NCI-H2081 treated with DMSO at 0.1 percent for 48 hours (cell line): ENCODE measurements at places on chromosomes 2 and 18.

DNA sequence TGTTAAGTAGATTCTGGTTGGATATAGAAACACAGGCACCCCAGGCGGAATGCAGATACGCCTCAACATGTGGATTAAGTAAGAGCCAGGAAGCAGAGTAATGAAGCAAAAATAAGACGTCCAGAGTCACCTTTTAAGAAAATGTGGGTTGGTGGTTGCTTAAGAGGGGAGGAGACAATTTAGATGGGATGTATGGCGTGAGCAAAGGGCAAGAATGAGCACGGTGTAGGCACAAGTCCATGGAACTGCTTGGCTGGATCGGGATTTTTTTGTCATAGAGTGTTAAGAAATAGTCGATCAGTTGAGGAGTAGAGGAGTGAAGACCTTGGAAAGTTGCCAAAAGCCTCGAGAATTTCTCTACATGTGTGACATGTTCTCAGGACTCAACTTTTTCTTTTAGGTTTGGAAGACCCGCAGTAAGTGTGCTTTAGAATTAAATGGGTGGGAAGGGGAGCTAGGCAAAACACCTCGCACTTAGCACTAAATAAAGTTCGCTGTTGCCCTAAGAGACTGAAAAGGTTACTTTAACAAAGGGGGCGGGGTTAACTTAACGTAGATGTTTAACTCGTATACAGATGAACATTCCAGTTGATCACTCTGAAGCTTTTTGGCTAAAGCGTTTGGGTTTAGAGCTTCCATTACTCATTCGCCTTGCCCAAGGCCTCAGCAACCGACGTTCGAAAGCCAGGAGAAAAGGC lies 716 bp upstream of the SLC39A10 start:
- DNase-seq, result no peak

DNA sequence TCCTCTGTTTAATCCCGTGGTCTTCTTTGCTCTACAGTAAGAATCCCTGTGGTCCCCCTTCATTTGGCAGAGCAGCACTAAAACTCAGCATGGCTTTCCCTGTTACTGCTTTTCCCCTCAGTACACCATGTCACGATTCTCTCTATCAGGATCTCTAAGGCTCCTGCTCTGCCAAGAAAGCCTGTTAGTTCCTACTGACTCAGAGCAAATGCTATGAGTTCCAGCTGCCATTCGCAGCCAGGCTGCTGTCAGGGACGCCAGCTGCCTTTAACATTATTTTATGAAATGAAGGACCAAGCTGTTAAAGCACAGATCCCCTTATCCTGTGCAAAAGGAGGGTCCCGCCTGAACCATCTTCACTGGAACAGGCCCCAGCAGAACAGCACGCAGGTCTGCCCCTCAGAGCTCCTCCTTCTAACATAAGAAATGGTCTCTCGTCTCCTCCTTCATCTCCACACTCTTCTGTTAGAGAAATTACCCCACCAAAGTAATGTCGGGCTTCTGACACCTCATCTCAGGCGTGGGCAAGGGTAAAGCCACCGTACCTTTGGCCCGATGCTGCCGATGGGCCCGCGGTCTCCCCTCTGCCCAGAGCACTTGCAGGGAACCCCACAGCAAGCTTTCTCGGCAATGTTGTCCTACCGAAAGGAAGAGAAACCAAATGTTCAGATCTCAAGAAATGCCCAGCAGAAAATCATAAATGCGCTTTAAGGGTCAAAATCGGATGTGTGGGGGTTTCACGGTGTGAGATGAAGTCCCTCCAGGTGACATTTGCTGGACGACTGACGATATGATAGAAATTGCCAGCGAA lies 52.6 kb downstream of the COL6A3 start:
- no peak for DNase-seq

- no peak for DNase-seq
Observed at GRCh38 chr18:58592223-58593214, 36.4 kb downstream of the ALPK2 start.

DNA sequence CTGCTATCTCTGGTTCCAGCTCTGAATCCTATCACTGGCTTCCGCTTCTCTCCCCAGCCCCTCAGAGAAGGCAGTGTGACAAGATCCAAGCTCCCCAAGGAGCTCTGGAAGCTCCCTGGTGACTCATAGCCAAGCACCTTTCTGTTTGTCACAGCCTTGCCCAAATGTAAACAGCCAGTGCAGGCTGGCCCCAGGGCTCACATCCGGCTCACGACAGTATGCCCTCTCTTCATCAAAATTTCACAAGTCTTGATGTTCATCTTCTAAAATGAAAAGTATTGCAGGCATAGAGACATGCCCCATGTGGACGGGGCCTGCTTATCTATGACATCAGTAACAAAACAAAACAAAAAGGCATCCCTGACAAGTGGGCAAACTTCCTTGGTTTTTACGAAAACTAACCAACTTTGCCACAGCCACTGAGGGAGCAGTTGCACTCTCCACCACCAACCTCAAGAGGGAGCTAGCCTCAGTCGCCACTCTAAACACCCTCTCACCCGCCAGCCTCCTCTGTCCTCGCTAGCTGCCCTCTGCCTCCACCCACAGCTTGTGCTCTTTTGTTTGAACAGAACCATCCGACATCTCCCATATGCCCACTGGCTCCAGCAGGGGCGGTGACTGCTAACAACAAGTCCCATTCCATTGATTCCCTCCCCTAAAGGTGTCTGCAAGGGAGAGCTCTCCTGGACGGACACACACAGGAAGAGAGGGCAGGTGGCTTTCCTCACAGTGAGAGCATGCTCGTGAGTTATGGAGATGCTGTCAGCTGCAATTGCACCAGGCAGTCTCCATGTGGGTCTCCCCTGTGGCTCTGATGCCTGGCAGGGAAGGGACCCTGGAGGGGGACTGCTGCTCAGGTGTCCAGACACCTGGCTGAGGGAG lies 71.0 kb upstream of the DAPL1 start:
- no peak for DNase-seq

DNA sequence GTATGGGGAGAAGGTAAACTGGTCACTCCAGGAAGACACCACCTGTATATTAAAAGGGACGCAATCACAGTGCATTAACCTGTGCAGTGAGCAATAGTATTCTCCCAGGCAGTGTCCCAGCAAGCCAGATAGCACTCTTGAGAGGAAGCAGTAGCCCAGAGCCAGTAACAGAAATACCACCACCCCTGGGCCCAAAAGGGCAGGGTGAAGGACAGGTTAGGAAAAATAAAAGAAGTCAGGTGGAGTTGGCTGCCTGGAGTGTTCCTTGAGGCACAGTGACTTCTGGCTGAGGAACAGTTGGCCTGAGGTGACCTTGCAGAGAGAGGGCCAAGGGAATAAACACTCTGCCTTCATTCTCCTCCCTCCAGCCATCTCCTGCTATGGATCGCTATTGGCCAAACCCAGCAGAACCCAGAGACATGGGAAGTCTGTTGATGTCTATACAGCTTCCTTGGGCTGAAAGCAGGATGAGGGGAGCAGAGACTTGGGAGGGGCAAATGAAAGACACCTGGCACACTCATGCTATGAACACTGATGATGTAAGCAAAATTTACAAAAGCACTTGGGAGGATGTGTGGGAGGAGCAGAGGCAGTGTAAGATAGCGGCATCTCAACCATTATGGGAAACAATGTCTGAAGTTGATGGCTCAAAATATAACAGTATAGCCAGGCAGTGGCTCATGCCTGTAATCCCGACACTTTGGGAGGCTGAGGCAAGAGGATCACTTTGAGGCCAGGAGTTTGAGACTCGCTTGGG lies 7.5 kb downstream of the C18orf32 start:
- DNase-seq, result no peak

GRCh38 chr2:20834331-20834730 lies 11.4 kb upstream of the LDAH start:
- DNase-seq, result no peak

DNA sequence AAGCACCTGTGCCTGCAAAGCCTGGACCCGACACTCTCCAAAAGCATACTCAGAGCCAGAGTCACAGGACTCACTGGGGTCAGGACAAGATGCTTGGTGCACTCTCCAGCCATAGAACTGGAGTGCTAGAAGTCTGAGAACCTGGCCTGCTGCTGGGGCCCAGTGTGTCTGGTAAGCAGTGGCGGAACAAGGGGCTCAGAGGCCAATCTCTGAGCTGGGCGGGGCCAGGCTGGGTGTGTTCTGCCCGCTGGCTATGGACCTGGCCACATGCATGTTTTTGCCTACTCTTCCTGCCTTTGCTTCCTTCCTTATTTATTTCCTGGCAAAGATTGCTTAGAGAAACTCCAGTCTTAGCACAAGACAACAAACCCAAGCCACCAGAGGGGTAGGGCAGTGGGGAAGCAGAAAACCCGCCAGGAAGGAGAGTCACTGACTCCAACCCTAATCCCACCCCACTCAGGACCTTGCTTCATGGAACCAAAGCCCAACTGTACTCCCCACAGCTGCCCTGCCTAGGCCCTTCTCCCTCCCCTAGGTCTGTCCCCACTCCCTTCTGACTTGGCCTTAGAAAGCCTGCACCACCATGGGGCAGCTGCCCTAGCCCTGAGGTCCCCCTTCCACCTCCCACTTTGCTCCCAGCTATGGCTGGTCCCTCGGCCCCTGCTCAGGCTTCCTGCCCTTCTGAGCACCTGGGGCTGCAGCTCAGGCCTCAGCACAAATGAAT lies 315.5 kb downstream of the CELF4 start:
- no peak for DNase-seq

DNA sequence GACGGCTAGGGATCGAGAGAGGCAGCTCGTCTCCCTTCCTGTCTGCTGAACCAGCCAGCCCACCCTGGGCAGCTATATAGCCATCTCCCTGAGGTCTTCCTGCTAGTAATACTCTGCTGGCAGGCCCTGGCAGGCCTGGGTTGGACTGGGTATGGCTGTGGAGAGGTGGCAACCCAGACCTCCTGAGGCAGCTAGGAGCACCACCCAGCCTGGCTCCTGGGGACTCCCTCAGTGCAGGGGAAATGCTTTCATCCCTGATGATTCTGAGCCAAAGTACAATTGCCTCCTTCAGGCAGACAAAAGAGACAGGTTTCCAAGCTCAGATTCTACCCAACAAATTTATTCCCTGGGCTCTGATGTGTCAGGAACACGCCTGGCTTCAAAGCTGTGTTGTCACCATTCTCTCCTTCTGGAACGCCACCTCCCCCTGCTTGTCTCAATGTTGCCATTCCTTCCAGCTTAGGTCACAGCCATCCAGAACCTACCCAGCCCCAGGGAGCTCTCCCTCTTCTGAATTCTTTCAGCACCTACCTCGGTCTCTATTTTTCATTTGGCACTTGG lies 4.7 kb upstream of the DNAJB2 start:
- DNase-seq, result no peak

- peak; percentile 6 for DNase-seq
Observed at GRCh38 chr2:55718165-55719008, 24.7 kb upstream of the PNPT1 start.

DNA sequence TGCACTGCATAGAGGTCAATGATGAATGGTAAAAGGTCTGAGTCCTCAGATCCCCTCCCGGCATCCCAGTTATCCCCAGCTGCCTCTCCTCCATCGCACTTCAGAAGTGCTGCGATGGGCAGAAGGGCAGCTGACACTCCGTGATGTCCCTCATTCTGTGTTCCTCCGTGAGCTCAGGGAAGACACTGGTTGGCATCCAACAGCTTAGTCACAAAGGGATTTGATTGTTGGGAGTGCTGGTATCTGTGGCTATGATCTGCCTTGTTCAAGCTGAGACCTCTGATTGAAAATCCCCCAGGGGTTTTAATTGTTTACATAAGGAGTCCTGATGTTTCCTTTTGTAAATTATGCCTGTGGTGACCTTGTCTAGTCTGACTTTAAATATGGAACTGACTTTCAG lies 19.0 kb upstream of the SAG start:
- no peak for DNase-seq

GRCh38 chr18:59719544-59720181 lies 22.4 kb upstream of the CCBE1 start:
- no peak for DNase-seq

DNA sequence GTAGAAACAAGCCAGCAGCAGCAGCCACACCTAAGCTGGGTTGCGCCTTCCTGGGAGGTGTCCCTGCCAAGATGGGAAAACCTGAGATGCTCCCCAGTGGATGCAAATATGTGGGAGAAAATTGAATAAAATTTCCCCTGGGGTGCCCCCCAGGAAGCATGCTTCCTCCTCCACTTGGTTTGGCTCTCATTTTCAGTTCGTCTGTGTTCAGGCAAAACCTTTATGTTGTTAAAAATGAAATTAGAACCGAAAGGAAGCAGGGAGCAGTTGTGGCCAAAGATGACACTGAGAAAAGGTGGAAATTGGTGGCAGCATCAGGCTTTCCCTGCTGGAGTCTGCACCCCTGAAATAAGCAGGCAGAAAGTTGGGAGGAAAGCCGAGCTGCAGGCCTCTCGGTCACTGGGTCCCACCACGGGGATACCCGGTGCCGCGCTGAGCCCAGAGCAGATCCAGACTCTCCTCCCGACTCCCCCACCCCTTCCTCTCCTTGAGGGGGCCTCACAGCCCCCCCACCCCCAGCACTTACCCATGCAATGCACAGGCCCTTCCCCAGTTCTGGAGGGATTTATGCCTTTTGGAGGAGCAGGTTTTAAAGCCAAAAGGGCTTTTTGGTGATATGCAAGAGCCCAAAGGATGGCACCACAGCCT lies 267.7 kb upstream of the SPRED2 start:
- no peak for DNase-seq

GRCh38 chr2:16073921-16074425 lies 133.6 kb downstream of the MYCN start:
- no peak for DNase-seq

DNA sequence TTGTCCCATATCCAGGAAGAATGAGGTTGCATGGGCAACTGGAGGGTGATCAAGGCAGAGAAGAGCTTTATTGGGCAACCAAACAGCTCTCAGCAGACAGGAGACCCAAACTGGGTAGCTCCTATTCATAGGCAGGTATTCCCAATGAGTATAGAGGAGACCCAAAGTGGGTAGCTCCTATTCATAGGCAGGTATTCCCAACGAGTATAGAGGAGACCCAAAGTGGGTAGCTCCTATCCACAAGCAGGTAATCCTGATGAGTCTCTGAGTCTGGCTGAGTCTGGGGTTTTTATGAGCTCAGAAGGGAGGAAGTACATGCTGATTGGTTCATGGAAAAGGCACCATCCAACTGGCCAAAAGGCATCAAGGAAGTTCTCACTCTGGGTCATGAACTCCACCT lies 5.3 kb upstream of the GORASP2 start:
- no peak for DNase-seq

DNA sequence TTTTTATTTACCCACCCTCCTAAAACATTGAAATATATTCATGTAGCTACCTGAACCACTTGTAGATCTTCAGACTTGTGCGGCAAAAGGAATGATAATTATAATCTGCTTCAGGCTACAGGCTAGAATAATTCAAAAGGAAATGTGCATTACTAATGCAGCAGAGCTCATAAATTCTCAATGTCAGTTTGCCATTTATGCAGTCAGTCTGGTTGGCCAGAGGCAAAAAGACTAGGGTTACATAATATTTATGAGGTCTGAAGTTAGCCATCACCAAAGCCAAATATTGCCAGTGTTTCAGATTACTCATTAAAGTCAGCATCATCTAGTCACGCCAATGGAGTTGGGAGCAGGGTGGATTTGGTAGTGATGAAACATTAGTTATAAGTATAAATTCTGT lies 38.9 kb downstream of the METAP1D start:
- peak; percentile 26 for DNase-seq

DNA sequence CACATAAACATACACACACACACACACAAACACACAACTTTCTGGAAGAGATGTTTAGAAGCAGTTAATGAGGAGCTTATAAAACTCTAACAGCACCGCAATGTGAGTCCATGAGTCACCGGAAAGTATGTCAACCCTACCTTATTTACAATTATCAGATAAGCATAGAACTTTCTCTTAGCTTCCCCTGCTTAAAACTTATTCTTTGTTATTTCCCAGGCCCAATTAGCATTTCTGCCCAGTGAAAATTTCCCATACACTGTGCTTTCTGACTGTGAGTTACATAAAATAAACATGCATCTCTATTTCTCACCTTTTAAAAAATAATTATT lies 737.6 kb downstream of the LRP1B start:
- DNase-seq, result no peak

GRCh38 chr2:230684270-230685168 lies 28.1 kb upstream of the CAB39 start:
- no peak for DNase-seq
